ENCODE measurements at places on chromosomes 3 and 15.

- DNase-seq, result no peak
These were observed 98.9 kb downstream of the LRIG1 start for GRCh38 chr3:66401675-66402491.

- DNase-seq, result no peak
These were observed 137.1 kb downstream of the VPS13C start for GRCh38 chr15:61923173-61923572.

DNA sequence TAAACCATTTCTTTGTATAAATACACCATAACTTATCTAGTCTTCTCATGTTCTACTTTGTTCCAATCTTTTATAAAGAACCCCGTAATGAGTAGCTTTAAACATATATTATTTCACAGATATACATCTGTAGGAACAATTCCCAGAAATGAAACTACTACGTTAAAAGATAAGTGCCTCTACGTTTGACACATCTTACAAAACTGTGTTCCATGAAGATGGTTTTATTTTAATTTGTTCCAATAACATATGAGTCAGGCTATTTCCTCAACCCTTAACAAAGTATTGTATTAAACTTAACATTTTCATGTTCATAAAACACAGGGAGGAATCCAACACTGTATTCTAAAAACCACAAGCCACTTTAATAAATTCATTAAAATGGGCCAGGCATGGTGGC lies 52.9 kb downstream of the TRPM7 start:
- no peak for DNase-seq

GRCh38 chr3:58116161-58116955 lies 94.4 kb downstream of the DNASE1L3 start:
- DNase-seq, result peak; percentile 83

DNA sequence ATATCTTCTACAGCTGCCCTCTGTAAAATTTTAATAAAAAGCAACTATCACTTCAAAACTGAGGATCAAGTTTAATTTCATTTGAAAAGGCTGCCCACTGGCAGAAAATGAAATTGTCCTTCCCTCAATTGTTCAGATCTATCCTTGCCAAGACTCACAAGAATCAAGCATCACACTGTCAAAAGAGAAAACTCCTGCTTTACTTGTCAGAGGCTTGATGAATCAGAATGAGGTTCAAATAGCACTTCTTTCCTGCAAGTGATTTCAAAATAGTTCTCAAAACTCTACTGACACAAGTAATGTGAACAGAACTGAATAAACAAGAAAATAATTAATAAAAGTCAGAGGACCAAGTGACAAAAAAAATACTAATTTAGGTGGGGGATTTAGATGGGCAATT lies 70.6 kb downstream of the GOLIM4 start:
- DNase-seq, result no peak

GRCh38 chr3:5138214-5138981 lies 16.3 kb downstream of the ARL8B start:
- no peak for DNase-seq

DNA sequence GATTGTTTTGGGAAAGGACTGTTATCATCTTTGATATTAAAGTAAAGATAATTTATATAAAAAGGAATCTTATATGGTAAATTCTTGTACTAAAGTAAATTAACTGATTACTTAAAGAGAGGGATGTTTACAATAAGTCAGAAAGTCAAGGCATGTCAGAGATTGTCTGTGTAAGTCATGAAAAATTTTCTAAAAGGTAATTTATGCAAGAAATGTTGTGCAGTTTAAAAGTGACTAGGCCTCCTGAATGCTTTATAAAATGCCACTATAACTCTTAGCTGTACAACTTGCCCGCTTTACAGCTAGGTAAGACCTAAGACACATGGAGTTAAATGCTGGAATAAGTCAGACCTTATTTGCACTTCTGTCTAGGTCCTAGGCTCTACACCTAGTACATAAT lies 692.9 kb downstream of the GBE1 start:
- no peak for DNase-seq

- DNase-seq, result no peak
These were observed 31.3 kb downstream of the RPN1 start for GRCh38 chr3:128619146-128619890.

Data from germinal center (tissue), 1 donor.